Muscle of leg (tissue), 16 donors: ENCODE measurements at places on chromosomes 3 and 15. TPM values are rescaled to one million over a fixed set of nuclear protein-coding genes. Genes with fewer than 3 reads are reported as not detected.

BFSP2 gene
- not detected for total RNA-seq

ITIH3 gene
- 0.84 TPM for total RNA-seq

GOLGA8Q gene
- 0.75 TPM for total RNA-seq

CKMT1B gene
- not detected for total RNA-seq

FOXB1 gene
- not detected for total RNA-seq

ASB14 gene
- 0.18 TPM for total RNA-seq

ALS2CL gene
- 5.1 TPM for total RNA-seq

NRROS gene
- total RNA-seq: 2.8 TPM

THSD4 gene
- 30.7 TPM for total RNA-seq

ACOX2 gene
- 21.9 TPM for total RNA-seq

PRICKLE2 gene
- total RNA-seq: 14.6 TPM

STAB1 gene
- total RNA-seq: 58.4 TPM

ZFAND6 gene
- total RNA-seq: 98.4 TPM

PEX5L gene
- total RNA-seq: not detected

SEMA3F gene
- 9.1 TPM for total RNA-seq

CPB1 gene
- total RNA-seq: 2.4 TPM

DPPA2 gene
- not detected for total RNA-seq

BUB1B gene
- total RNA-seq: 11.8 TPM

EBLN2 gene
- 5.3 TPM for total RNA-seq

PARP16 gene
- 9.0 TPM for total RNA-seq

AMOTL2 gene
- total RNA-seq: 52.6 TPM

PP2D1 gene
- total RNA-seq: not detected

SLC27A2 gene
- 0.18 TPM for total RNA-seq

TXNRD3 gene
- 12.9 TPM for total RNA-seq

TRIM42 gene
- not detected for total RNA-seq

ABI3BP gene
- total RNA-seq: 189 TPM

NR1I2 gene
- total RNA-seq: 0.27 TPM
